ENCODE measurements at places on chromosomes 12 and 14.

DNA sequence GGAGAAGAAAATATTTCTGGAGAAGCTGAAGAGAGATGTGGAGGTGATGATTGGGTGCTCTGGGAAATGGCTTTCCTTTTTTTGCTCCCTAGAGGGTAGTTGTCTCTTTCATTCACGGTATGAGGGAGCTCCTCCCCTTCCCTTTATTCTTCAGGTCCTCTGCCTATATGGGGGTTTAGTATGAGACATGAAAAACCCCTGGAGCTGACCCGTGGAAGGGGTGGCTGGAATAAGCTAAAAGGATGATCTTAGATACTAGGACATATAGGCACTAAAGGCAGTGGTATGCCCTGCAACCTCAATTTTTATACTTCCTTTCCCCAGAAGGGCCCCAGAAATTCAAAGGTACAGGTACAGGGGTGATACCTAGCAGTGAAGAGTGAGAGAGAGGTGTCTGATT, 4.2 kb upstream of the DTX3 start:
- no peak for DNase-seq

GRCh38 chr12:49813131-49813530, 15.1 kb downstream of the NCKAP5L start:
- DNase-seq: no peak

DNA sequence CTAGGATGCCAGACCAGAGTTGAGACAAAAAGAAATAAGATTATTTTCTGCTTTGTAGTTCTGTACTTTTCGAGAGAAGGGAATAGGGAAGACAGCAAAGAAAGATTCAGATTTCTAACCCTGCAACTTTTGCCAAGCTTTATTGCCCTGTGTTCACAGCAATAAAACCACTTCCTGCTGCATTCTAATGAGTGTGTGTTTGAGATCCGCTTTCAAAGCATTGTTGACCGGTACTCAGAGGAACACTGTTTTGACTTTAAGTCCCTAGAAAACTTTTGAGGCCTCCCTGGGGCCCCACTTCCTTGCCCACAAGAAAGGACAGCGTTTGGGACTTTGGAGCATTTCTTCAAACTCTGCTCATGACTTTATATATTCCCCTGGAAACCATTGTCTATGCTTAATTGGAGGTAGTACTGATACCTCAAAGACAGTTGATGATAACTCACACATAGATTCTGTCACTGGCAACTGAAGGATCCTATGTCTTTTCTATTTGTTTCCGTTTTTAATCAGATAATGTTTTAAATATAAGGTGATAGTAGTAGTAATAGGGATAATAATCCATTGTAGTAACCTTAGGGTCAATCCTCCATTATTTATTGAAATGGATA, 1.3 kb downstream of the RNASE6 start:
- peak; percentile 52 for DNase-seq

DNA sequence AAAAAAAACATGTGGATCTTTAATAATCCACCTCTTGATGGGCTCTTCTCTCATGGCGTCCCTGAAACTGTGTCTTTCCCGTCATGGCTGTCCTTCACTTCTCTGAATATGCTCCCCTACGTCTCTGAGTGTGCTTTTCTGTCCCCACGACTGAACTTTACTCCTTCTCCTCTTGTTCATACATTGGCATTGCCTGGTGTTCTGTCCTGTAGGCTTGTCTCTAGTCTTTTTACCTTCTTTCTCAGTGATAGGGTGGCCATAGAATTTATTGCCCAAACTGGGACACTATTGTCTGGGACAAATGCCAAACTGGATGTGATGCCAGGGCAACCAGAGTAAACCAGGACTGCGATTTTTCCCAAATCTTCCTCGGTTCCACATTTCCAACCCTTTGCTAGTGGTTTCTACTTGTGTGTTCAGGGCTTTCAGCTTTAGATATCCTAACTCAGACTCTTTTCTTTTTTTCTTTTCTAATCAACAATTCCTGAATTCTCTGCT, 202.2 kb downstream of the ATP23 start:
- DNase-seq: no peak

DNA sequence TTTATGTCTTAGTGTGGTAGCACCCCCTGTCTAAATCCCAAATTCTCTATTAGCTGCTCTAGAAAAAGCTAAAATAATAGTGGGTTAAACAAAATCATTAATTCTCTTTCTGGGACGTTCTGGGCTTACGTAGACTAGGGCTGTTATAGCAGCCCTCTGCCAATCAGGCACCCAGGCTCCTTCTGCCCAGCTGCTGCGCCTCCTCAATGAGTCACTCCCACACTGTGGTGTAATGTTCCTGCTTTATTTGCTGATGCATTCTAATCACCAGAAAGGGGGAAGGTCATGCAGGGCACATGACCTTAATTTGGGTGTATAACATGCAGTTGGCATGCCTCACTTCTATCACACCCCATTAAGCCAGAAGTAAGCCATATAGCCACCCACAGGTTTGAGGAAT, 294.5 kb downstream of the GALC start:
- no peak for DNase-seq

DNA sequence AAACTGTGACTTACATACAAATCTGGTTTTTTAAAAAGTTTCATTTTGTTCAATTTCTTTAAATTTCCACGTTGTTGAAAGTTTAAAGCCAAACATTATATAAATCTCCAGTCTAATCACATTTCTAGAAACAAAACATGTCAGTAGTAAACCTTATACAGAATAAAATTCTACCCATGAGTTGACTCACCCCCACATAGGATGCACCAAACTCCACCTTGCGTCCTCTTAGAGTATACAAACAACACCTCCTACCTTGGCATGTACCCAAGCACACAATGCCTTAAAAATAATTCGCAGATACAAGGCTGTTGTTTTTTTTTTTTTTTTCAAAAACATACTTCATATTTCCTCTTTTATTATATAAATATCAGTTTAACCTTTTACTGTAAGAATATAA, 3.3 kb downstream of the FBXL14 start:
- DNase-seq: peak; percentile 62

GRCh38 chr12:107368586-107368985, 275.2 kb upstream of the CRY1 start:
- DNase-seq: peak; percentile 79

- no peak for DNase-seq
Observed at GRCh38 chr14:103772078-103772712, 56.6 kb downstream of the ZFYVE21 start.

GRCh38 chr14:104788873-104789663, 6.5 kb downstream of the AKT1 start:
- no peak for DNase-seq

- DNase-seq: no peak
Observed at GRCh38 chr14:88166616-88167015, 156.5 kb downstream of the KCNK10 start.

- no peak for DNase-seq
Observed at GRCh38 chr12:69922999-69923398, 98.0 kb downstream of the MYRFL start.

GRCh38 chr12:82694970-82695369, 8.3 kb downstream of the TMTC2 start:
- no peak for DNase-seq

- no peak for DNase-seq
Observed at GRCh38 chr14:30550335-30550734, 8.6 kb upstream of the G2E3 start.

GRCh38 chr14:95467232-95467631, 49.2 kb downstream of the SYNE3 start:
- DNase-seq: no peak

DNA sequence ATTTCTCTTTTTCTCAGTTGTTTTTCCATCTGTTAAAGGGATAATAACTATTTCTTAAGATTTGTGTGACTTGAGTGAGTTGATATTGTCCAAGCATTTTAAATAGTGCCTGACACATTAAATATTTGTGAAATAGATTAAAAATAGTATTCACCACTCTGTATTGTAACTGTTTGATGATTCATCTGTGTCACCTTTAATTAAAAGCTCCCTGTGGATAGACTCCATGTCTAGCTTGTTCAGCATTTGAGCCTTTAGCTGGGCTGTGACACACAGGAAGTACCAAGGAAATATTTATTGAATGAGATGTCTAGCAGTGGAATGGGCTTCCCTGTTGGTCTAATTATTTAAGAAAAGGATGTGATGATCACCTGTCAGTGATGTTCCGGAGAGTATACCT, 1.8 kb upstream of the GLIPR1L2 start:
- no peak for DNase-seq

- no peak for DNase-seq
Observed at GRCh38 chr14:104687601-104688504, 1.6 kb upstream of the INF2 start.

DNA sequence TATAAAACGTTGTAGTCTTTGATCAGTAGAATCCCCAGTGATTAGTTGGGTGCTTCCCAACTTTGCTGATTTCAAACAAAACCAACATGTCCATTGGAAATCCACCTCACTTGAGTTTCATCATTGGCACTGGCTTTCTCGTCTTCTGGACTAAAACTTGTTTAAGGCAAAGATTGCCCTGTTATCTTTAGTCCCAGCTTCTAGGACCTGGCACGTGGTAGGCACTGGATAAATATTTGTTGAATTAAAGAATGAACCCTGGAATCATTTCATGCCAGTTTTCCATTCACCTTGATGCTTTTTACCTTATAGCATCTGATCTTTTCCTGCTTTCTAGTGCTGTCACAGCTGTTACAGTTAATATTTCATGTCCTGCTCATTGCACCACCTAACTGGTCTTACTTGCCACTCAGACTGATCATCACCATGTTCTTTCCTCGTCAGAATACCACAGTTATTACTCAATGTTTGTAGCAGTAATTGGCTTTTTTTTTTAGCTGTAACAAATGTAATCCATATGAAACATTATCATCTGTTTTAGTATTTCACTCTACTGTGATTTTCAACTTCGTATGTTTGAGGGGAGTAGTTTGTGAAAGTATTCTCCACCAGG, 7.3 kb upstream of the C12orf50 start:
- DNase-seq: no peak

DNA sequence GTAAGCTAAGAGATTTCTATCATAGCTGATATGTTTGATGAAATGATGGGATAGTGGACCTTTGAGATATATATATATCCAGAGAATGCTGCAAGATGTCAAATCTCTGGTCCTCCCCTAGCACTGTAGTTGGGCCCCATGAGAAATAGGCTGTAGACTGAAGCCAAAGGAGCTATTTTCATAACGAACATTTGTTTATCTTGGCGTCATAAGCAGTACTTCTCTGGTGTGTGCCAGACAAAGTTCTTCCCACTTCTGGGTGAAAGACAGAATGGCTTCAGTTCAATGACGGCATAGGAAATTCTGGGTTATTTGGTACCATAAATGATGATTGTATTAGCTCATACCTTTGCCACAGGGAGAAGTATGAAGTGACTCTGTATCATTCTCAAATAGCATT, 534.3 kb downstream of the SOX5 start:
- DNase-seq: no peak

- DNase-seq: no peak
Observed at GRCh38 chr12:59056966-59057365, 136.7 kb upstream of the LRIG3 start.

DNA sequence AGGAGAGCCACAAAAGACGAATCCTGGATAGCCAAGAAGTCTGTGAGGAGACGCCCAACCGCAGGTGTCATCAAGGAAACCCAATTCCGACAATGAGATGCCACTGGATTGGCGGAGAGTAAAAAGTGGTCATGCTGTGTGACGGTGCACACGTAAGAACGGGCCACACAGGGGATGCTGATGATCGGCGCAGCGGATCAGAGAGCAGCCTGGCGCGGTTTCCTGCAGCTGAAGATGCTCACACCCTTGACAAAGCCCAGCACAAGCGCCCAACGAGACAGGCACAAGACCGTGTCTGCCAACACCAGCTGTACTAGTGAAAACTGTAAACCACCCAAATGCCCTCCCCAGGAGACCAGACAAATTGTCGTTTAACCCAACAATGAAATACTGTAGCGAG, 55.8 kb downstream of the CCDC85C start:
- no peak for DNase-seq

DNA sequence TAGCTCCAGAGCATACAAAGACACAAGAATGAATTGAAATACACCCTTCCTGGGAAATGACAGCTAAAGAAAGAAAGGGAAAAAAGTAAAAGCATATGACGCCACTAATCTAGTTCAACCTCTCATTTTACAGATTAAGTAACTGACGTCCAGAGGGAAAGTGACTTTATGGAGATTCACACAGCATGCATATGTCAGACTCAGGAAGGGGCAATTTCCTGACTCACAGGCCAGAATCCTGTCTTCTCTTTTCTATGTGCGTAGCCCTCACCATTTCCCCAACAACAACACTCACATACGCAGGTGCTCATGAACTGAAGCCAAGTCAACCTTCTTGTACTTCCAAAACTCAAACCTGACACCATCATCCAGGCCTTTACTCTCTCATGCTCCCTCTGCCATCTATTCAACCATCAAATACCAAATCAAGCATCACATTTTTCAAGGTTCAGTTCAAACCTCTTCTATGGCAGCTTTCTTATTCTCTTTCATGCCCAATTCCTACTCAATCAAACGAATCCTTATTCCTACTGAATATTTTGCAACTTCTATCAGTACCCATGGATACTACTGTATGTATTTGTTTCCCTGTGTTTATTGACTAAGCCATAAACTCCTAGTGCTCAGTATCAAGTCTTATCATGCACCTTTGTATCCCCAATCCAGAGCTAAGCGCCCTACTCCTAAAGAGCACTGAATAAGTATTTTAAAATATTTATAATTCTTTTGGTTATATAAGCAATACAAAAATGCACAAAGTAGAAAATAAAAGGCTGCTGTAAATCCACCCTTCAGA, 52.8 kb downstream of the STXBP6 start:
- no peak for DNase-seq

- DNase-seq: peak; percentile 35
Observed at GRCh38 chr14:55802986-55803872, 223.2 kb downstream of the KTN1 start.

DNA sequence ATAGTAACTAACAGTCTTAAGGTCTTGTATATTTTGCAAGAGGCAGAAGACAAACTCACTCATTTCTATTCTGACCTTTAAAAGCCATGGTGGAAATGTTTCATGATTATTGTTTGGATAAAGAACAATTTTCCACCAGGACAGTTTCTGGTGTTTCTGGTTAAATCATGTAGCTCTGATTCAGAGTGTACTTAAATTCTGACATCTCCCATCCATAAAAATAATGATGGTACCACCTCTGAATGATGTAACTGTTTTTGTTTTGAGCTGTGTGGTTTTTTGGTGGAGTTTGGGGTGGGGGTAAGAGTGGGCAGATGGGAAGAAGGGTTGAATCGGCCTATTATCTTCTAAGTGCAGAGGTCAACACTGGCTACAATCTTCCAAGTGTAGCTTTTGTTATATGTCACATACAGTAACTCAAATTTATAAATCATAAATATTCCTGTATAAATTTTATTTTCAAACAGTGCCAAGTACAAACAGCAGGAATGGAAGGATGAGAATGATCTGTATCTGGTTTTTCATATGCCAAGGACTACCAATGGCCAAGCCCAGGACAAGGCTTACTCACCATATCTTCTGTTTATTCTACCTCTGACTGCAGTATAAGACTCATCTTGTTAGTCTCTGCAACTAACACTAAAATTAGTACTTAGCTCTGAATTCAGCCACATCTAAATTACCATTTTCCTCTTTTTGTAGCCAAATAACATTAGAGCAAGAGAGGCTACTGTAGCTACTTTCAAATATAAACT, 108.7 kb downstream of the BCAT1 start:
- no peak for DNase-seq

- DNase-seq: no peak
Observed at GRCh38 chr14:73136085-73136386, 271 bp upstream of the PSEN1 start.

- no peak for DNase-seq
Observed at GRCh38 chr12:52650520-52651081, 1.4 kb downstream of the KRT2 start.

- DNase-seq: no peak
Observed at GRCh38 chr12:5166976-5167375, 123.3 kb downstream of the KCNA5 start.
